ENCODE measurements at places on chromosomes 6 and 20.

- no peak for DNase-seq
Measured at GRCh38 chr6:44386364-44386928, 1.1 kb upstream of the CDC5L start.

DNA sequence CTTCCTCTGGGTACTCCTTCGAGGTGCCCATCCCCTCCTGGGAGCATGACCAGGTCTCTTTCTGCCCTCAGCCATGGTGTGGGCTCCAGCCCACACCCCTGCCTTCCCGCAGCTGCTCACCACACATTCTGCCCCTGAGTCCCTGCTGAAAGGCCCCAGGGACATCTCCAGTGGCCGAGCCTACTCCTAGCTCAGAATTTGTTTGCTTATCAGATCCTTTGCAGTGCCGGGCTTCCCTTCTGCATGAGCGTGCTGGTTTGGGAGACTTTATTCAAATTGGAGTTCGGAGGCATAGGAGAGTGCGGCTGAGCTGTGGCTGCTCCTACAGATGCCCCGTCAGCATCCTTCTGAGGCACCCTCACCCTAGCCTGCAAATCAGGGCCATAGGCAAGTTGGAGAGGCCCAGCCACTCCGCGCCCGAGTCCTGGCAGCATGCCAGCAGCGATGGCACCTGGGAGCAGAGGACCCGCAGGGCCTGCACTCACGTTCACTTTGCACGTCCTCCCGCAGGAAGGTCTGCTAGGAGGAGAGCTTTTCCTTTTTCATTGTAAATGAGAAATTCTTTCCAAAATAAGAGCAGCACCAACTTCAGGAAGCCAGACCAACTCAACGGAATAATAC, 327.3 kb downstream of the QKI start:
- no peak for DNase-seq

DNA sequence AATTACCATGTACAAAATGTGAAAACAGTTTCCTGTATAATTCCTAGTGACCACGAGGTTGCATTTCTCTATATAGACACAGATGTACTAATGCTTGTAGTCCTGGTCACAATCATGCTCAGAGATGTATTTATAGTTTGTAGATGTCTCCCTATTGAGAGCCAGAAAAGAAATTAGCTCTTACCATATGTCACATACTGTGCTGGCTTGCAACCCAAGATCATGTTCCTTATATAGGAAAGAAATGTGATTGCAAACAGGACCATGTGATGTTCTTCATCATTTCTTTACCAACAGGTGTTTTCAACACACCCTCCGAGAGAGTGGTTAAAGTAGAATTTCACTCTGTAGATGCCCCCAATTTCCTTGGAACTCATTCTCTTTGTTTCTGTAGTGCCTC, 369.4 kb downstream of the CBLN4 start:
- DNase-seq: no peak

DNA sequence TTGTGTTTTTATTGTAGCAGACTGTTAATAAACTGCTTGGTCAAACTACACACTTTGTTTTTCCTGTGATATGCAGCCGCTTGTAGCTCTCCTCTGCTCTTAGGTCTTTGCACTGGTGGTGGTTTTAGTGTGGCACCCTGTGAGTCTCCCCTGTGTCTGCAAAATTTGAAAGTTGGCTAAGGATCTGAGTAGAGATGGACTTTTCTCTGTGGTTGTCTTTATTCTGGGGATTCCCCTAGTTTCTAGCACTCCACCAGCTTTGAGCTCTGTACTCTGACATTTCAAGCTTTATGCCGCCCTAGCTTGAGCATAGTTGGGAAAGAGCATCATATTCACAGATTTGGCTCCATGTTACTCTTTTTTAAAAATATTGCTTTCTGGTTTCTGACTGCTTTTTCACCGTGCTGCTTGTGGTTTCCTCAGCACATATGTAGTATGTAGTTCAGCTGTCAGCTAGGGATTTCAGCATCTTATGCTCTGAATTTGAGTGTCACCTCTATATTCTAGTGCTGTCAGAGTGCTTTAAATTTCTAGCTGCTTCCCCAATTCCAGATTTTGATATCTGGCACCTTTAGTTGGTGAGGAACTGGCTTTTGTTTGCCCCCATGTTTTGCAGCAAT, 25.4 kb downstream of the CDYL start:
- no peak for DNase-seq

DNA sequence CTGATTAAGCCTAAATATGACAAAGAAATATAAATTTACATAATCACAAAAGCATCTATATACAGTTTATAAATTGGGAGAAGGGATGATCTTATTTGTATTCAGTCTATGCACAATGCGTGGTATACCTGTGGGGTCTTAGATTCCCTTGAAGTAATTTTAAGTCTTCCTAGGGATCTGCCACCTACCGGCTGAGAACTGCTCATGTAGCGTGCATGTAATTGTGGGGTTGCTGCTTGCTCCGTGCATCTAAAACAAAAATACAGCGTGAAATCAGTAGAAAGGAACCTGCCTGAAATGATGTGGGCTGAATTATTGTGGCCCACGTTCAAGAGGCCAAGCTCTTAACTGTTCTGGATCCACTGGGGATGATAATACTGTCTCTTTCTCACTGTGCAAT, 187.3 kb downstream of the MBOAT1 start:
- DNase-seq: no peak

DNA sequence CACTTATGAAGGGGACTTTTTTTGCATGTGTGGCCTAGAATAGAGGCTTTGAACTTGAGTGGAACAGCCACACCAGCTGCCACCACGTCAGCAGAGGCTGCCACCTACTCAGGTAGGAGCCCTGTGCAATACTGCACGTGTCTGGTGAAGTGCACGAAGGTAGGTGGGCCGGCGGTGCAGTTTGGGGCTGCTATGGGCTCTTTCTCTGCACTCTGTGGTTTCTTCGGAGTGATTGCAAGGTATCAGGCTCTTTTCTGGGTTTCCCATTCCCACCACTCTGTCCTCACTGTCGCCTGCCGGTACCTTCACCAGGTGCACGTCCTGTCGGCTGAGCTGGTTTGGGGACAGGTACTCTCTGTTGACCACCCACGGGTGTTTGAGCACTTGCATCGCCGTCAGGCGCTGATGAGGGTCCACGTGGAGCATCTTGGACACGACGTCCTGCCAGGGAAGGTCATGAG, 30.8 kb upstream of the MPC1 start:
- DNase-seq: no peak

DNA sequence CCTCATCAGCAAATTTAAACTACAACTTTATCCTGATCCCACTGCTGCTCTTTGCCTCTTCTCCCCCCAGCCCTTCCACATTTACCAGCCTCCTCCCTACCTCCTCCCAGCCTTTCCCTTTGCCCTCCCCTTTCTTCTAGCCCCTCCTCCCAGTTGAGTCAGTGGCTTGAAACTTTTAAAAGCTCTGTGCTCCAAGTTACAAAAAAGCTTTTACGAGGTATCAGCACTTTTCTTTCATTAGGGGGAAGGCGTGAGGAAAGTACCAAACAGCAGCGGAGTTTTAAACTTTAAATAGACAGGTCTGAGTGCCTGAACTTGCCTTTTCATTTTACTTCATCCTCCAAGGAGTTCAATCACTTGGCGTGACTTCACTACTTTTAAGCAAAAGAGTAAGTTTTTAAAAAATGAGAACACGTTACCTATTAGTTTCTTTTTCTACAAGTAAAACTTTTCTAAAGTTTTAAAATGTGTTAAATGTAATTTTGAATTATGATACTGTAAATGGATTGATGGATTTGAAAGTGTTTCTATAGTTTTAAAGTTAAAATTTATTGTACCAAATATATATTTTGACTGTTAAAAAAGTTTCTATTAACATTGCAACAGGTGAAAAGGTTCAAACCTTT, at the start of gene GJA1:
GJA1 (plus strand) TSS at position 203 of the 626 bp plus-strand sequence. CDS start 11,202 bp downstream, outside the sequence.
- no peak for DNase-seq

- DNase-seq: no peak
Measured at GRCh38 chr6:52493669-52494068, 73.5 kb downstream of the EFHC1 start.

DNA sequence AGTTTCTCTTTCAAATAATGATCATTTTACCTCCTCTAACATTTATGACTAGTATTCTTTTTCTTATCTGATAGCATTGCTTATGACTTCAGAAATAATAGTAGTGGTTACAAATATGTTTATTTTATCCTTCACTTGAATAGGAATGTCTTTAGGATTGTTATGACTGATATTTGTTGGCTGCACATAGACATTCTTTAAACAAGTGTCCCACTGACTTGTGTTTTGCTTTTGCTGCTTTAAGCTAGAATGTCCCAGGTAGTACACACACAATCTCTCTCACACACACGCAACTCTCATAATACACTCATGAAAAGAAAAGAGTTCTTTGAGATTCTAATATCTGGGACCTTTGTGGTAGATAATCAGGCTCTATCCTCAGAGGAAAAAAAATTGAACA, 21.6 kb downstream of the KIAA1586 start:
- no peak for DNase-seq

DNA sequence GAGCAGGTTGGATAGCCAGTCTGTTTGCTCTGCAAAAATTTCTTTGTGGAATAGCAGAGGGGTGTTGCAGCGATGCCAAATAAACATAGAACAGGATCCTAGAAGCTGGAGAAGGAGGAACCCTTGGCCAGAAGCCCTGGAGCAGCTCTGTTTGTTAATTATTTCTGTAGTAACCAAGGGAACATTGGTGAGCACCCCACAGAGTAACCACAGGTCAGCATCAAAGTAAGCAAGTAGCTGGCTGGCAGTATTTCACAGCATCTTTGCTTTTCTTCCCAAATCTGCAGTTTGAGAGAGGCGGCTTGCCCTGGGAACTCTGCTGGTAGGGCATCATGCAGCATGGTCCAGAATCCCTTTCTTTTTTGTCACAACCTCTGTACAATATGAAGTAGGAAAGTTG, 12.7 kb upstream of the APMAP start:
- DNase-seq: no peak

GRCh38 chr6:37871616-37872372, 52.3 kb downstream of the ZFAND3 start:
- DNase-seq: no peak

DNA sequence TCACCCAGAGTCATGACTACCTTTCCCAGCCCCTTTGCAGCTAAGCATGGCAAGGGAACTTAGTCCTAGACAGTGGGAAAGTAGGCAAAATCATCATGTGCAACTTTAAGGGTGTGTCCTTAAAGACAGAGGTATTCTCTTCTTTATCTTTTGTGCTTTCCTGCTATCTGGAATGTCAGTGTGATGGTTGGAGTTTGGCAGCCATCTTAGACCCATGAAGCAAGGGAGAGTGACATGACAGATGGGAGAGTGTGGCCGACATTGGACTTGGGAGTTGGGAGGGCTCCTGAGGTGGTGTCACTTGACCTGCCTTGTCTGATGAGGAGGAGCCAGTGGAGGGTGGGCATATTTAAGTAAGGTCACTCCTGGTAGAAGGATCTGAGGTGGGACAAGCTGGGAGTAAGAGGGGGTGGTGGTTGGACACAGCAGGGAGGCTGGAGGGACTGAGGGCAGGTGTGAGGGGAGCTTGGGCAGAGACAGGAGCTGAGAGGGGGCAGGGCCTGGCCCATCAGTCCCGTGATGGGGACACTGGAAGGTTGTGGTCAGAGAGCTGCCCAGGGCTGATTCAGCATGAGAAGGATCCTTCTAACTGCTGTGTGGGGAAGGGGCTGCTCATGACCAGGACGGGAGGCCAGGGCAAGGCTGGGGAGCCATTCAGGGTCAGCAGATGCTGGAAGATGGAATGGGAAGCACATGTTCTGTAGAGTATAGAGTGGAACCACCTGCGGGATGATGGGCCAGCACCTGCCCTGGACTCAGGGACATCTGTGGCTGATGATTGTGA, 29.5 kb upstream of the SULF2 start:
- no peak for DNase-seq

GRCh38 chr6:82616386-82617028, 252.9 kb downstream of the TPBG start:
- DNase-seq: no peak

- no peak for DNase-seq
Measured at GRCh38 chr20:22536956-22537756, 47.2 kb downstream of the FOXA2 start.

GRCh38 chr20:33082546-33082945, 3.1 kb downstream of the BPIFB4 start:
- DNase-seq: no peak

GRCh38 chr6:110530671-110531070, 54.3 kb upstream of the SLC22A16 start:
- DNase-seq: no peak
